ENCODE measurements at places on chromosomes 3 and 15.

- DNase-seq, result peak; percentile 80
Observed at GRCh38 chr3:10164546-10165393, at the start of gene IRAK2. Gene IRAK2 (plus strand): TSS chr3:10164919. CDS start chr3:10164955, 36 bp downstream.

GRCh38 chr3:126968391-126969390 is 14.2 kb upstream of the PLXNA1 start:
- no peak for DNase-seq

DNA sequence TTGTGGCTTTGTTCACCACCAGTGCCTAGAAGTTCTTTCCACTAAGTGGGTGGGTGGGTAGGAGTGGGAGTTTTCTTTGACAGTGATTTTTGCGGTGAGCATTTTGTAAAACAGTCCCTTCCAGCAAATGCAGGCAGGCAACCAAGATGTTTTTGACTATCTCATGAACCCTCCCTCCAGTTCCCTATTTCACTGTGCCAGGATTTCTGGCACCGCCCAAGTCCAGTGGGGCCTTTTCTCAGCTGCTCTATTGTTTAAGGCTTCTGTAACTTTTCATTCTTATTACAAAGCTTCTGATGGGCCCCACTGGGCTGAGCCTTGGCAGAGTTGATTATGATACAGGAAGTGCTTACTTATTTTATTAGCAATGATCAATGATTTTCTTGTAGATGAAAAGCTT is 236.0 kb downstream of the EDEM1 start:
- DNase-seq, result no peak

GRCh38 chr15:47367726-47368390 is 349.4 kb upstream of the SEMA6D start:
- no peak for DNase-seq

- no peak for DNase-seq
Observed at GRCh38 chr3:81728766-81729544, 32.5 kb downstream of the GBE1 start.

DNA sequence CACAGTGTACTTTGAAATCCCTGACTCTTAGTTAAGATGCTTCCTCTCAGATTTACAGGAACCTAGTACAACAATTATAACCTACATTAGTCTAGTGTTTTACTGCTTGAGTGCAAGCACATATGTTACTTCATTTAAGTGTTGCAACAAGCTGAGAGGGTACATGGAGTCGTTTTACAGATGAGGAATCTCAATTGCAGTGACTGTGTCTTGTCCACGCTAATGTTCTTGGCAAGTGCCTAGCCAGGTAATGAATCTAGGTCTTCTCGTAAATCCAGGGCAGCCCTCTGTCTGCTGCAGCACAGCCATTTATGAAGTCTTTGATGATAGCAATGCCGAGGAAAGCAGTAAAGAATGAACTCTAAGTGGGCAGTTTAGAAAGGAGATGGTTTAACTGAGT is 384.4 kb upstream of the ARPP21 start:
- DNase-seq, result no peak

- no peak for DNase-seq
Observed at GRCh38 chr15:77505556-77505955, 84.9 kb downstream of the HMG20A start.

DNA sequence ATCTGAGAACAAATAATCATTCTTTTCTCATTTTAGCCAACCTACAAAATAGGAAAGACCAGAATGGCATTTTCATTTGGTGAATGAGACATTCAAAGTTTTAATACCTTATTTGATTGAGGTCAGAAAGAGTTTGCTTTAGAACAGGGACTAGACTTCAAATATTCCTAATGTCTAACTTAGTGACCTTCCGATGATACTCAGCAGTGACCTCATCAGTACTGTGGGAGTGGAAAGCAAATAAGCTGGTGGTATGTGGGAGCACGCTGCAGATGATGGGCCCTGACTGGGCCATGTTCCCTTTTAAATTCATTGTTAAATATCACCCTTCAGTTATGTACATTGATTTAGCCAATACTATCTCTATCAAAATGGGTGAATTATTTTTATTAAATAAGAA is 223.3 kb downstream of the P3H2 start:
- DNase-seq, result no peak

- DNase-seq, result no peak
Observed at GRCh38 chr15:90295270-90295648, 29.8 kb downstream of the NGRN start.

- no peak for DNase-seq
Observed at GRCh38 chr3:132283440-132283839, 33.8 kb upstream of the ACP3 start.

DNA sequence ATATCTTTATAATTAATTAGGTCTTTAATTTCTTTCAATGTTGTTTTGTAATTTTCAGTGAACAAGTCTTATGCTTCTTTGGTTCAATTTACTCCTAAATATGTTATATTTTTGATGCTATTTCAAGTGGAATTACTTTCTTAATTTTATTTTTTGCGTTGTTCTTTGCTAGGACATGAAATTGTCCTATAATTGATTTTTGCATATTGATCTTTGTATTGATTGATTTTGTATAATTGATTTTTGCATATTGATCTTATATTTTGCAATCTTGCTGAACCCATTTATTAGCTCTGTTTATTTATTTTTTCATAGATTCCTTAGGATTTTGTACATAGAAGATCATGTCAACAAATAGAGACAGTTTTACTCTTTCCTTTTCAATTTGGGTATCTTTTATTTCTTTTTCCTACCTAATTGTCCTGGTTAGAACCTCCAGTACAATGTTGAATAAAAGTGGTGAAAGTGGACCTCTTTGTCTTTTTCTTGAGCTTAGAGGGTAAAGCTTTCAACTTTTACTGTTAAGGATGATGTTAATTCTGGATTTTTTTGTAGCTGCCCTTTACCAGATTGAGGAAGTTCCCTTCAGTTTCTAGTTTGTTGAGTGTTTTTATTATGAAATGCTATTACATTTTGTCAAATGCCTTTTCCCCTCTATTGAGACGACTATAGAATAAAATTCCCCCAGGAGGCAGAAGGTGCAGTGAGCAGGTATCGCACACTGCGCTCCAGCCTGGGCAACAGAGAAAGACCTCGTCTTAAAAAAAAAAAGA is 36.8 kb upstream of the CCDC50 start:
- DNase-seq, result no peak

- DNase-seq, result no peak
Observed at GRCh38 chr3:129938140-129938930, 36.2 kb upstream of the TRH start.

DNA sequence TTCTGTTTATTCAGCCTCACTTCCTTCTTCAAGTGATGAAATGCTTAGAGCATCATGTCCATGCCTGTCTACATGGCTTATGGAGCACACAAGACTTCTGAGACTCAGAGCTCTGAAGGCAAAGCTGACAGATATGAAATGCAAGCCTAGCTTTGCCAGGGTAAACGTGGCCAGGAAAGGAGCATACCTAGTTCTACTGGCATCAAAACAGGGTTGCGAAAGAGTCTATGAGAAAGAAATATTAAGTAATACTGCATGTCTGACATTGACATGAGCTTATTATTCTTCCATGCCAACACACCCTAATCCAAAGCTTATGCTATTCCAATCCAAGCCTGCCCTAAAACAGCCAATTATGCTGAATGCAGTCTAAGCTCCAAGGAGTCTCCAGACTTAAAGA is 391.5 kb downstream of the ERC2 start:
- no peak for DNase-seq

GRCh38 chr3:8872261-8872660 is 91.0 kb downstream of the RAD18 start:
- DNase-seq, result no peak

DNA sequence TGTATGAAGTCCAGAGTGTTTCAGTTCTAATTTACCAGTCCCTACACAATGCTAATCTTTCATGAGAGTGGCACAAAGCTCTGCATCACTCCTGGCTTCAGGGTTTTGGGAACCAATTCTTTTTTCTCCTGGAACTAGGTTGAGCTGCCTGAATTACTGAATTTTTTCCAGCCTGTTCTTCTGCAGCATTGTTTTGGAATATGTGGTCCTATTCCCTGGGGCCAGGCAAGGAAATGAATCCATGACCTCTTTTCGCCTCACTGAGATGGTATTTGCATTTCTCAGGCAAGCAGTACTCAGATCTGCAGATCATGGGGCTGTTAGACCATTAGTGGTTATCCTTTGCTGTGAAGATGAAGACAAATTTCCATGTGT is 25.6 kb upstream of the GPR171 start:
- no peak for DNase-seq

DNA sequence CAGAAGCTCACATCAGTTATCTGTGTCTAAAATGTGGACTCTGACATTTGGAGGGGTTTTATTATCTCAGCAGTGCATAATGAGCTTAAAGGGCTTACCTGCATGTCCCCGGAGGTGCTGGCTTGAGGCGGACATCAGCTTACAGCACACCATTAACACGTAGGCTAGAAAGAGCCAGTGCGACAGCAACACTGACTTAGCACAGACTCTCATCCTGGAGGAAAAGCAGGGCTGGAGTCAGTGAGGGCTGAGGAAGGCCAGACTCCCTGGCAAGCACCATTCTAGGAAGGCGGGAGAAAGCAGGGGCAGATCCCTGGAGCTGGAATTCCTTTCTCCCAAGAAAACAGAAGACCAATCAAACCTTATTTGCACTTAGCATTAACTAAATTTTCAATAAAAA is 51.7 kb downstream of the TAFA4 start:
- no peak for DNase-seq

DNA sequence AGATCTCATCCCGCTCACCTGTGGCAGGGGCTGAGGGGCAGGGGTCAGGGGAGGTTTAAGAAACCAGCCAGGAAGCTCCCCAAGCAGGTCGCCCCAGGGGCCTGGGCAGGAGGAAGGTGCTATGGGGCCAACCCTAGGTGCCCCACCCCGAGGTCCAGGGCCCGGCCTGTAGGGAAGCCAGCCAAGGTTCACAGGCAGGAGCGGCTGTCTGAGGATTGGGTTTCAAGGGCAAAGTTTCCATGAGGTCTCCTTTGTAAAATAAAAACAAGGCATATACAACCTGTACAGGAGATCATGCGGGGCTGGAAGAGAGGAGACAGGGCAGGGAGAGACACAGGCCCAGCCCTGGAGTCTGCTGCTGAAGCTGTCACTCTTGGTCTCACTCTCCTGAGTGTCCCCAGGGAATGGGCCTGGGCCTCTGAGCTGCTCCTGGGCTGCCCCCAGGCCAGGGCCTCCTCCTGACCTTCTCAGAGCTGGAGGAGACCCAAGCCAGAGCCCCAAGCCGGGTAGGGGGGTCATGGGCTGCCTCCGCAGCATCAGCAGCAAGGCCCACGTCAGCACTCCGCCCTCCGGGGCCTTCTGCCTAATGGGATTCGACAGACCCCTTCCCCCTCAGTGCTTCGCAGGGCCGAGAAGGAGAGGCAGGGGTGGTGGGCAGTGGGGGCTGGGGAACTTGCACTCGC is 5.5 kb downstream of the CPLX3 start:
- peak; percentile 20 for DNase-seq

DNA sequence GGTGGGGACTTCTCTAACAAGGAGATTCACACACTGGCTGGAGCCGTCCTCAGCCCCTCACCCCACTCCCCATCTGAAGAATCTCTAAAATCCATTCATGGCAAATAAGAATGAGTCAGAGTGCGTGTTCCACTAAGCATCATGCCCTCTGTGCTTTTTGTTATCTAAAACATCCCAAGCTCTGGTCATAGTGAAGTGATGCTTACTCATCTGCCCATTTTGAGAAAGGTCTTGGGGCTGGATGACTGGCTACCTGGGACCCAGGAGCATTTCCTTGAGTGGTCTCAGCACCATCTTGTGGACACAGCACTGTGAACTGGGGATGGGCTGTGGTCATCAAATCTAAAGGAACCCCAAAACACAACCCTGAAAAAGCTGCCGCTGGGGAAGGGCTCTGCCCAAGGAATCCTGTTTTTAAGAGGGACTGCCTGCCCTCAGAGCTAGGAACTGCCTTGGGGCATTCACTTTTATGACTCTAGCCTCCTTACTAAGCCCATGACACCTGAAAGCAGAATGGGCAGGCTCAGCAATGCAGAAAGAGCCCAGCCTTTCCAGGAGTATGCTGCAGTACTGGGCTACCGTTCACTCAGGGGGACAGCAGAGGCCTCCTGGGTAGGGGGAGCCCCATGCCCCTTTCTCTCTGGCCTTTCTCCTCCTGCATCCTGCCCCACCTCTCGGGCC is 53.5 kb downstream of the ZBTB38 start:
- DNase-seq, result no peak

- DNase-seq, result no peak
Observed at GRCh38 chr3:46049093-46049492, 21.8 kb upstream of the XCR1 start.

DNA sequence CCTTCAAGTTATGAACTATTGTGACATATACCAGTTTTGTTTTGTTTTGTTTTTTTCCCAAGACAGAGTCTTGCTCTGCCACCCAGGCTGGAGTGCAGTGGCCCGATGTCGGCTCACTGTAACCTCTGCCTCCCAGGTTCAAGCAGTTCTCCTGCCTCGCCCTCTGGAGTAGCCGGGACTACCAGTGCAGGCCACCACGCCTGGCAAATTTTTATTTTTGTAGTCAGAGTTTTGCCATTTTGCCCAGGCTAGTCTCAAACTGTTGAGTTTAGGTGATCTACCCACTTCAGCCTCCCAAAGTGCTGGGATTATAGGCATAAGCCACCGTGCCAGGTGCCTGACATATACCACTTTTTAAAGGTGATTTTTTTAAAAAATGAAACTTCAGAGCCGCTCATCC is 74.6 kb downstream of the ARRDC4 start:
- no peak for DNase-seq

DNA sequence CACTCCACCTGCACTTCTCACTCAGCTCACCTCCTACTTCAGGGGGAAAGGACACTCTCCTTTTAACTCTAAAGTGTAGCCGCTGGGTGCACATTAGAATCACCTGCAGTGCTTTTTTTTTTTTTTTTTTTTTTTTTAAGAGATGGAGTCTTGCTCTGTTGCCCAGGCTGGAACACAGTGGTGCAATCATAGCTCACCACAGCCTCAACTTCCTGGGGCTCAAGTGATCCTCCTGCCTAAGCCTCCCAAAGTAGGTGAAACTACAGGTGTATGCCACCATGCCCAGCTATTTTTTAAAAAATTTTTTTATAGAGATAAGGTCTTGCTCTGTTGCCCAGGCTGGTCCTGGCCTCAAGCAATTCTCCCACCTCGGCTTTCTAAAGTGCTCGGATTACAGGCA is 20.8 kb downstream of the GRAMD2A start:
- DNase-seq, result no peak

DNA sequence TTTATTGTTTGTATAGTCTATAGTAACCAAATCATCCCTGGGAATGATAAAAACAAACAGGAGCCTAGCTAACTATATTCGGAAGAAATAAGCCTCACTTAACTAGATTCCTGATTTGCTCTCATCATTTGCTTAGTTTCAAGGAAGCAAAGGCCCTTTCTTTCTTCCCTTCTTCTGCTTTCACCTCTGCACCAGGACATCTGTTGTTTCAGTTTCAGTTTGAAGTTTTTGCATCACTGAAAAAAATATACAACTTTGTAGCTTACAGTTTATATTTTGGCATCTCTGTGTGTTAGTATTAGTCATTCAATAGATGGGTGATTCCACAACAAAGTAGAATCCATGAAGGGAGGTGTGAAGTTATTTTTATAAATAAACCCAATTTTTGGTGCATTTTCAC is 113.6 kb upstream of the SNTN start:
- no peak for DNase-seq

- DNase-seq, result no peak
Observed at GRCh38 chr3:71580636-71581456, 2.7 kb downstream of the FOXP1 start.
